ENCODE measurements at places on chromosomes 12 and 14.

- no peak for DNase-seq
Observed at GRCh38 chr12:6347367-6348338, 5.8 kb upstream of the TNFRSF1A start.

DNA sequence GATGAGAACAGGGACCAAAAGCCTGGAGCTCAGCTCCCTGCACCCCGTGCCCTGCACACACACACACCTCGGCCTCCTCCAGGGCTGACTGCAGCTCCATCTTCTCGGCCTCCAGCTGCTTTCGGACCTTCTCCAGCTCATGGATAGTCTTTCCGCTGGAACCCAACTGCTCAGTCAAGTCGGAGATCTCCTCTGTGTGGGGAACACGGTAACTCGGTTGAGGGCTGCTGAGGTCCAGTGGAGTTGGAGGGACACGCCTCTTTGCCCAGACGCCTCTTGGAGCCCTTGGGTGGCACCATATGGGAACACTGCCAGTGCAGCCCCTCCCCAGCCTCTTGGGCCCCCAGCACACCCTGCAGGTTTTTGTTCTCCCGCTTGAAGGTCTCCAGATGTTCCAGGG, 8.7 kb upstream of the MYH6 start:
- DNase-seq = no peak

DNA sequence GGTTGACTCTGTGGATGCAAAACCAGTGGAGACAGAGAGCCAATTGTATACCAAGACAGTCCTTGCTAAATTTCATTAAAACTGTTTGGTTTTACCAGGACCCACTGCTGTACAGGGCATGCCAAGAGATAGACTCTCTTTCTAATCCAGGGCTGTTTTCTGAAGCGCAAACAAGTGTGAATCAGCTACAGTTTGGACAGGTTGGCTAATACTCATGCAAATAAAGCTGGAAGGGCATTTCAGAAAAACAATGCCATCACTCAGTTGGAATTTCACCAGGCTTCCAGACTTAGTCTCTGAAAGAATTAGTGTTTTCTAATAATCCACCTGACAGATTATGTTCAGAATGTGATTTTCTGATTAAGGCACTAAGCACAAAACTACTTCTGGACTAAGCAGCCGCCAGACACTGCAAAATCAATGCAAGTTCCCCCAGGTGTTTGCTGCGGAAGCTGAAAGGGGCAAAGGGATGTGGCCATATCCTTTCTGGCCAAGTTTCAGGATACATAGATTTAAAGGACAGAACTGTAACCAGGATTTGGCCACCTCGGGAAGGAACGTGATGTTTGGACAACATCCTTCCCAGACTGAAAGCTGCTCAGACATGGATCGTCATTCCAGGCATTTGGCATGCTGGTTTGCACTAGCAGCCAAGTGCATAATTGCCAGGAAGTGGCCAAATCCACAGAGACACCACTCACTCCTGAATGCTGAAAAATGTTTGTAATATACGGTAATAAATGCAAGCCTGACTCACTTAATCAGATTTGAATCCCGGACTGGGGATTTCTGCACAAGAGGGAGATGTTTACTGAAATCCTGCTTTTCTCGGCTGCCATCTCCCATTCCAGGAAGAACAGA, 32.0 kb upstream of the CDKN3 start:
- DNase-seq = no peak

DNA sequence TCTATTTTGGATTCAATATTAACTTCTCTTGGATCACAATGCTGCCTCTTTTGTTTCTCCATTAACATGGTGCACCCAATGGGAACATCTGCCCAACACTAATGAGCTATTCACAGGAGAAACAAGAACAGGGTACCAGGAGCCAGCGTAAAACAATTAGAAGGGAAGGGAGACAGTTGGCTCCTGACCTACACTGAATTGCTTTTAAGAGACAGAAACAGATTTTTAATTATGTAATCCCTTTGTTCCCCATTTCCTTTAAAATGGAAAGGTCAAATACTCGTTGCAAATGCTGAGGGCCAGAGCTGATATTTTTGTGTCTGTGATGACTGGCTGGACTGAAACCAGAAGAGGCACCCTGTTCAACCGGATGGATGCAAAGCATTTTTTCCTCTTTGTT, 108.3 kb downstream of the SEC23A start:
- DNase-seq = no peak

- DNase-seq = peak; percentile 24
Observed at GRCh38 chr14:54348001-54348611, 48.7 kb upstream of the CDKN3 start.

- no peak for DNase-seq
Observed at GRCh38 chr12:113203852-113204760, 17.2 kb upstream of the TPCN1 start.

Data from Panc1 (cell line).